ENCODE measurements at places on chromosomes 11 and 22.

DNA sequence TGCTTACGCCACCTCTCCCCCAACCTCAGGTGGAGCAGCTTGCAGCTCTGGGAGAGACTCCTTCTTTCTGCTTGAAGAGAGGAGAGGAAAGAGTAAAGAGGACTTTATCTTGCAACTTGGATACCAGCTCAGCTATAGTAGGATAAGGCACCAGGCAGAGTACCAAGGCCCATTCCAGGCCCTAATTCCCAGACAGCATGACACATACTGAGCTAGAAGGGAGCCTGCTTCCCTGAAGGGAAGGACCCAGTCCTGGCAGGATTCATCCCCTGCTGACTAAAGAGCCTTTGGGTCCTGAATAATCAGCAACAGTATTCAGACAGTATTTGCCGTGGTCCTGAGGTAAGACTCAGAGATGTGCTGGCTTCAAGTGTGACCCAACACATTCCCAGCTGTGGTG is 41.4 kb downstream of the PPME1 start:
- DNase-seq = no peak

GRCh38 chr11:66112041-66112491 is 42.0 kb downstream of the PACS1 start:
- DNase-seq = no peak

DNA sequence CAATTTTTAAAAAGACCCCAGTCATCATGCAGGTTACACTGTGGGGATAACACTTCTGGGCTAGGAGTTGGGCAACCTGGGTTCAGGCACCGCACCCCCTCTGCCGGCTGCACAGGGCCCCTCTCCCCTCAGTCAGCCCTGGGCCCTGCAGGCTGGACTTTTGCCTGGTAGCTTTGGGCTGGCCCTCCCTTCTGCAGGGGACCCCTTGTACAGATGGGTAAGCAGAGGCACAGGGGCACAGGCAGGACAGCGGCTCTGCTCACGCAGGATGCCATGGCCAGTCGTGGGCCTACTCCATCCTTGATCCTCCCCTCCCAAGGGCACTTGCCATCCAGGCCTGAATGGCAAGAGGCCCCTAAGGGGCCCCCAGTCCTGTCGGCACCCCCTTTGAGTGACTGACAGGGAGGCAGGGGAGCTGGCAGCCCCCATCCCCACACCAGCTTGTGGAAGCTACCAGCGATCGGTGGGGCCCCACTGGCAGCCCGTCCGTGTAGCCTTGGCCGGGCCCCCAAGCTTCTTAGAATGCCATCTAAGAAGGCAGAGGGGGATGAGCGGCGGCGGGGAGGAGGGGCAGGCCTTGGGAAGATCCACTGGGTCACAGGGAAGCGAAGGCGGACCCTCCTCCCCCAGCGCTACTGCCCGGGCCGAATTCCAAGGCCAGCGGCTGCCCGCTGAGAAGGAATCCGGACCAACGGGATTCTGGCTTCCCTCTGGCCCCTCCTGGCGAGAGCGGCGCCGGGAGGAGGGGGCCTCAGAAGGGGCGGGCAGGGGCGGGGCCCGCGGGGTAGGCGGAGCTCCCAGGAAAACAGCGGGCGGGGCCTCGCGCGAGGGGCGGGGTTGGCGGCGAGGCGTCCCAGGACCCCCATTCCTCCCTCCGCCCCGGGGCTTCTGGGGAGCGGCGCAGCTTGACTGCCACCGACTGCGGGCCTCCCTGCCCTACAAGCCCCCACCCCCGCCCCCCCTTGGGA is 6.8 kb upstream of the CHKA start:
- no peak for DNase-seq

DNA sequence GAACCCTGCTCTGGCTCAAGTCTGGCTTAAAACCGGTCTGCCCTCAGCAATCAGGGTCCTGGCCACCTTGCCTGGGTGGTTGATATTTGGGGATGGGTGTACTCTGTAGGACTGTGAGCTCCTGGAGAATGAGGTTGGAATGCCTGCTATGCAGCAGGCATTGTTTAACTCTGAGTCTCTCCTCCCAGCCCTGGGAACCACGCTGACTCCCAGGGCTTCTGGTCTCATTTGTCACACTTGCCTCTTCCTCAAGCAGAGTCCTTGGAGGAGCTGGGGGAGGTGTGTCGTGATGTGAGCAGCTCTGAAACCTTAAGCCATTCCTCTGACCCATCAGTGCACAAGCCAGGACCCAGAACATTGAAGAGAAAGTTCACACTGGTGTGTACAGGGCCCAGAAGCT is 340.1 kb downstream of the MN1 start:
- DNase-seq = no peak

DNA sequence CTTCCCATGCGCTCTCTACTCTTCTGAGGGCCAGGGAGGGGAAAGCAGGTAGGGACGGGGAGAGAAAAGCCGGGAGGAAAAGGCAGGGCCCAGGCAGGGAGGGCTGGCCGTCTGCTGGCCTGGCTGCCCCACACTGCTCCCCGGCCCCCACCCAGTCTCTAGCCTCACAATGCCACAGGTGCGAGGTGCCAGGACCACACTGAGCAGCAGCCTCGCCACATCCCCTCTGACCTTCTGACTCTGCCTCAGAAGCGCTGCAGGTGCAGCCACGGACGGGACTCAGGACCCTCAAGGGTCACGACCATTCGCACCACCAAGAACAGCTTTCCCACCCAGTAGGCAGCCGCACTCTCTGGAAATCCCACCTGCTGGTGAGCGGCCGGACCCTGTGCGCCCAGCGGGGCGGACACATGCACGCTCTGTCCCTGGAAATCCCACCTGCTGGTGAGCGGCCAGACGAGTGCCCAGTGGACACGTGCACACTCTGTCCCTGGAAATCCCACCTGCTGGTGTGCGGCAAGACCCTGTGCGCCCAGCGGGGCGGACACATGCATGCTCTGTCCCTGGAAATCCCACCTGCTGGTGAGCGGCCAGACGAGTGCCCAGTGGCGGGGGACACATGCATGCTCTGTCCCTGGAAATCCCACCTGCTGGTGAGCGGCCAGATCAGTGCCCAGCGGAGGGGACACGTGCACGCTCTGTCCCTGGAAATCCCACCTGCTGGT is 20.1 kb downstream of the TOLLIP start:
- no peak for DNase-seq

GRCh38 chr22:26450453-26451185 is 21.6 kb downstream of the ASPHD2 start:
- DNase-seq = no peak

- DNase-seq = no peak
These were observed 177.4 kb downstream of the SBF2 start for GRCh38 chr11:10116588-10116987.

DNA sequence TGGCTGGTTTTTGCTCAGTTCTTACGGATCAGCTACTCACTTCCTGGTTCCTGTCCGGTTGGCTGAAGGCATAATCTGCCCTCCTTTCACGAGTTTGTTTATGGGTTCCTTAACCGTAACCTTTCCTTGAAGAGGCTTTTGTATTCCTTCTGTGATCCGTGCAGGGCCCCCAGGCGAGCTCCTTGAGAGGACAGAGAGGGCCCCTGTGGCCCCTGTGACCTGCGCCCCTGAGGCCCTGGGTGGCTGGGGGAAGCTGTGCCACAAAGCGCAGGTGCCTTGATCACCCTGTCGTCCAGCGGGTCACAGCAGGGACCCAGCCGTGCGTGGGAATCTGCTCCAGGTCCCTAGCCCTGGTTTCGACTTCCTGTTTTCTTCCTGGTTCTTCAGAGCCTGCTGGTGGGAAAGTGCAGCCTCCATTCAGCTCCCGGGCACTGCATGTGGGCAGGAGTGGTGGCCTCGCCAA is 27.8 kb upstream of the FADD start:
- DNase-seq = no peak

DNA sequence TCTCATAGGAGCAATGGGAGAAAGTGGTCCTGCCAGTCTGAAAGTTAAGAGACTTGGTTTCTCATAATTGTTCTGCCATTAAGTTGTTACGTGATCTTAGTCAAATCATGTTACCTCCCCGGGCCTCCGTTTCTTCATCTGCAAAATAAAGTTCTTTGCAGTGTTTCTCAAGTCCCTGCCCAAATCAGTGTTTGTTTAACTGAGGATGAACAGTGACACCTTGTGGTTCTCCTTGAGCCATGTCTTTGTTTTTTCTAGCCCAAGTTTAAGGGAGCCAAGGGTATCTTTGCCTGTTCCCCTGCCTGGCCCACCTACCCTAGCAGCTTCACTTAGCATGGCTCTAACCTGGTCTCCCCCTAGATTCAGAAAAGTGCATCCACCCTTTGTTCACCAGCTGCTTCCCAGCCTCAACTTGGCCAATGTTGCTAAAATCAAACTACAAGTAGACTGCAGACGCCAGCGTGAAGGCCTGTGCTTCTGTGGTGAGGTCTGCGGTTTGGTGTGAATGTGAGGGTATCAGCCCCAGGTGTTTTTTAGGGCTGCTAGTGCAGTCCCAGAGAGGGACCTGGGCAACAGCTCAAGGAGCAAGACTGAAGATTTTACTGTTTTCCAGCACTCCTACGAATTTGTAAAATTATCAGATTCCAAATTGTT is 35.5 kb downstream of the FZD4 start:
- no peak for DNase-seq

All from activated T-helper 1 cell treated with anti-CD3 and anti-CD28 coated beads, Interleukin-2, amount 50 U/mL, for 16 hours (primary cell).